ENCODE measurements at places on chromosomes 2 and 18.

- H3K4me1 ChIP-seq: peaks cover 11% of the 10 kb centered on the region
- H3K27ac ChIP-seq: no peak within 1 kb of the TSS
- no peaks in the 10 kb centered on the region for H3K36me3 ChIP-seq
- peak within 1 kb of the TSS; percentile 10 for H3K4me3 ChIP-seq
- DNase-seq: no peak
These were observed at the start of gene PDE11A for GRCh38 chr2:178072383-178073301. Gene PDE11A (minus strand): TSS chr2:178072777. CDS start chr2:178072437, 340 bp downstream.

DNA sequence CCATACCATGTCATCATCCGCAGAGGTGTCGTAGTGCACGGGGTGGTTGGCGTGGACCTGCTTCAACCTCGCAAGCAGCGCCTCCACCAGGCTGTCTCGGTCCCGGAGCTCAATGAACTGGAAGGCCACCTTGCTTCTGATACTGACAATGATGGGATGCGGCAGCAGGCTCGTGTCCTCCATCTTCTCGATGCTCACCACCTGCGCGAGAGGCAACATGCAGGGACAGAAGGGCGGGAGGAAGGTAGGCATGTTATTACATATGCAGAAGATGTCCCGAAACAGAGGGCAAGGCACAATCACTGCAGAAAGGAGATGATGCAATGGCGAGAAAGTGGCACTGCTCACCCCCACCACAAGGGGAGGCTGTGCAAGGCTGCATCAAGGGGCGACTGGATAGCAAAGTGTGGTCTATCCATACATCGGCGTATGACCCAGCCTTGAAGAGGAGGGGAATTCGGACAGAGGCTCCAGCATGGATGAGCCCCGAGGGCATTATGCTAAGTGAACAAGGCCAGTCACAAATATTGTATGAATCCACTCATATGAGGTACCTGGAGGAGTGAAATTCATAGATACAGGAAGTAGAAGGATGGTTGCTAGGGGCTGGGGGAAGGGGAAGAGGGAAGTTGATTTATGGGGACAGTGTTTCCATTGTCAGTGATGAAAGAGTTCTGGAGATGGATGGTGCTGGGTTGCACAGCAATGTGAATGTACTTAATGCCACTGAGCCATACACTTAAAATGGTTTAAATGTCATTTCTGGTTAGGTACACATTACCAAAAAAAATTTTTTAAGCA lies 36.6 kb downstream of the RPL31 start:
- DNase-seq: no peak
- H3K4me1 ChIP-seq: no peaks in the 10 kb centered on the region
- H3K27ac ChIP-seq: no peak overlapping the region
- peaks cover 28% of the 10 kb centered on the region for H3K27me3 ChIP-seq

GRCh38 chr2:122481244-122481622 lies 725.8 kb downstream of the TSN start:
- no peak overlapping the region for H3K27ac ChIP-seq
- no peaks in the 10 kb centered on the region for H3K4me1 ChIP-seq
- DNase-seq: no peak
- no peaks in the 10 kb centered on the region for H3K27me3 ChIP-seq

DNA sequence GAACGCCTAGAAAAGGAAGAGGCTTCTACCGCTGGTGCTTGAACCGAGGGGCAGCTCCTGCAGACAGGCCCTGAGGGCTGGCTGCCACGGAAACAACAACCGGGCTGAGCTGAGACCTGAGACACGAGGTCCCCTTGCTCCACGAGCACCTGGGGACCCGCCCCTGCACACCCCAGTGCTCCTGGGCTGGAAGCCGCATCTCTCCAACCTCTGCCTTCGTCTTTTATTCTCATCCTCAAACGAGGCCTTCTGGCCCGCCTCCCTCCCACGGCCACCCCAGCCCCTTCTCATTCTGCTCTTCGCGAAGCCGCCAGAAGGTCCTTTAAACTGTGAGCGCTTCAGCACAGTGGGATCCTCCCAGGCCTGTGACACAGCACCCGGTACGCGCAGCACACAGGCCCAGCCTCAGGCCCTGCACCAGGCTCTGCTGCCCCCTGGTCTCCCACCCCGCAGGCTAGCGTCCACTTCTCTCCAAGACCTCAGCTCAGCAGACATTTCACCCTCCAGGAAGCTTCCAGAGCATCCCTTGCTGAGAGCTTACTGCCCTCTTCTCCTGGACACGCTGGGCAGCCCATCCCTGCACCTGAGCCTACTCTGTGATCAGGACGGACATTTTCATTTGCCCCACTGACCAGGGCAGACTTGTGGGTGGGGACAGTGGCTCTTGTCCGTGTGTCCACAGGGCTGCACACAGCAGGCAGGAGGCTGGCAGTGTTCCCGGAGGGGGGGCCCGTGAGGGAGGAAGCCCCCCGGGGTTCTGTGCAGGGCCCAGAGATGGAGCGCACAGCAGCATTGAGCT lies 149.7 kb downstream of the PXDN start:
- H3K4me3 ChIP-seq: no peak overlapping the region
- DNase-seq: no peak
- H3K27ac ChIP-seq: no peak overlapping the region
- H3K36me3 ChIP-seq: no peaks in the 10 kb centered on the region

DNA sequence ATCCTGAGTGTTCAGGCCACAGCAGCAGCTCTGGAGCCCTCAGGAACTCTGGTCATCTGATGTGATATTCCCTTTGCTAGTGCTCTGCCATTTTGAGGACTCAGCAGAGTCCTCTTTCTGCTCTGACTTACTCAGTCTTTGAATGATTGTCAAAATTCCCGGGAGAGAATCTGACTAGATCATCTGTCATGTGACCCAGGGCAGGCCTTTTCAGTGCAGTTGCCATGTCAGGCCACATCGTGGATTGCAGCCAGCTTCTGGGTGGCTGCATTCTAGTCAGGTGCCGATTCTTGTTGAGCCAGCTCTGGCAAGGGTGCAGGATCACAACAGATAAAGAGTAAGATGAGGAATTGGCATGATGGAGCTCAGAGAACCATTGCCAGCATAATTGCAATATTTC lies 795.6 kb downstream of the CPS1 start:
- no peaks in the 10 kb centered on the region for H3K4me1 ChIP-seq
- no peak overlapping the region for H3K27ac ChIP-seq
- no peaks in the 10 kb centered on the region for H3K27me3 ChIP-seq
- no peak for DNase-seq

GRCh38 chr2:212893216-212893615 lies 258.2 kb downstream of the IKZF2 start:
- H3K4me3 ChIP-seq: no peak overlapping the region
- no peaks in the 10 kb centered on the region for H3K4me1 ChIP-seq
- no peaks in the 10 kb centered on the region for H3K36me3 ChIP-seq

DNA sequence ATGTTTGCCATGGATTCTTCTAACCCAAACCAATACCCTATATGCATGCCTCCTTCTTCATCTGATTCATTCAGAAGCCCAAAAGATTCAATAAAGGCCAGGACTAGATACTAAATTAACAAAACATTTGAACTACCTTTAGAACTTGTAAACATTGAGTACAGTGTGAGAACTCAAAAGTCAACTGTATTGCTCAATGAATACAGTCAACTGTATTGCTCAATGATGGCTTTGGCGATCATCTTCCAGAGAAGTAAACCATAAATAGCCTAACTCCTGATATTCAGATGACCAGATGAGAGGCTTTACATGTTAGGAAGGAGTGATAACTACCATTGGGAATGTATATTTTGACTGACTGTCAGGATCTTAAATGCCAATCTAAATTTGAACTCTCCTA lies 206.5 kb upstream of the ITGA4 start:
- peaks cover 30% of the 10 kb centered on the region for H3K4me1 ChIP-seq
- no peak overlapping the region for H3K4me3 ChIP-seq
- no peaks in the 10 kb centered on the region for H3K36me3 ChIP-seq
- no peak for DNase-seq
- peak overlapping the region; percentile 17 for H3K27ac ChIP-seq
- no peaks in the 10 kb centered on the region for H3K27me3 ChIP-seq

- DNase-seq: no peak
- H3K4me3 ChIP-seq: no peak overlapping the region
- H3K27ac ChIP-seq: no peak overlapping the region
- peaks cover 7% of the 10 kb centered on the region for H3K36me3 ChIP-seq
- H3K27me3 ChIP-seq: no peaks in the 10 kb centered on the region
These were observed 38.4 kb downstream of the ADCY3 start for GRCh38 chr2:24881623-24882022.

- no peak overlapping the region for H3K27ac ChIP-seq
- H3K36me3 ChIP-seq: no peaks in the 10 kb centered on the region
- peaks cover 6% of the 10 kb centered on the region for H3K4me1 ChIP-seq
- DNase-seq: no peak
- H3K27me3 ChIP-seq: peaks cover under 1% of the 10 kb centered on the region
- no peak overlapping the region for H3K4me3 ChIP-seq
These were observed 171.2 kb downstream of the ACOXL start for GRCh38 chr2:110903548-110903947.

DNA sequence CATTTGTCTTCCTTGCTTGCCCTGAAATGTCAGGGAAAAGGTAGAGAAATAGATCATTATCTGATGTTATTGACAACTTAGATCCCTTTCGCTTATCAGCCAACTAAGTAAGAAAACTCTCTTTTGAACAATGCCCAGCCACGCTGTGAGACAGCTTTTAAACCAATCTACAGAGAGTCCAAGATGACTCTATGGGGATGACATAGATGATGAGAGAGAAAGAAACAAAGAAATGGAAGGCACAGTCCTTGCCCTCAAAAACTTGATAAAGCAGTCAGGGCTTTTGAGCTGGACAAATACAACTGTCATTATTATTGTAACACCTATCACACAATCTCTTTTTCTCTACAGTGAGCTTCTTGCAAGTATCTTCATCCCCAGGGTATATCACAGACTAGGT lies 222.6 kb downstream of the SETBP1 start:
- H3K27ac ChIP-seq: no peak overlapping the region
- H3K4me3 ChIP-seq: no peak overlapping the region
- DNase-seq: no peak
- no peaks in the 10 kb centered on the region for H3K4me1 ChIP-seq
- no peaks in the 10 kb centered on the region for H3K36me3 ChIP-seq
- no peaks in the 10 kb centered on the region for H3K27me3 ChIP-seq

- no peak overlapping the region for H3K27ac ChIP-seq
- H3K36me3 ChIP-seq: no peaks in the 10 kb centered on the region
- DNase-seq: no peak
- no peaks in the 10 kb centered on the region for H3K4me1 ChIP-seq
- H3K27me3 ChIP-seq: no peaks in the 10 kb centered on the region
These were observed 21.6 kb upstream of the DSC3 start for GRCh38 chr18:31064130-31064529.

DNA sequence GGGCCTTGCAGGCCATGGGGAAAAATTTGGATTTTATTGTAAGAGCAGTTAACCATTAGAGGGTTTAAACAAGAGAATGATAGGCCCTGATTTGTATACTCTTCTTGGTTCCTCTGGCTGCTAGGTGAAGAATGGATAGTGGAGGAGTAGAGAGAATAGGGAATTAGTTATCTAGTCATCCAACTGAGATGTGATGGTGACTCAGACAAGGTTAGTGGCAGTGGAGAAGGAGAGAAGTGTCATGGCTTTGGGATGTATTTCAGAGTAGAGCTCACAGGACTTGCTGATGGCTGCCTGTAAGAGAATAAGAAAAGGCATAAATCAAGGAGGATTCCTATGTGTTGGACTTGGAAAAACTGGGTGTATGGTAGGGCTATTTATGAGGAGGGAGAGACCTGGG lies 169.4 kb downstream of the PLCL1 start:
- no peaks in the 10 kb centered on the region for H3K27me3 ChIP-seq
- H3K36me3 ChIP-seq: no peaks in the 10 kb centered on the region
- DNase-seq: no peak
- H3K4me1 ChIP-seq: no peaks in the 10 kb centered on the region
- H3K4me3 ChIP-seq: no peak overlapping the region

GRCh38 chr18:23723121-23723520 lies 33.9 kb downstream of the LAMA3 start:
- no peaks in the 10 kb centered on the region for H3K4me1 ChIP-seq
- no peak overlapping the region for H3K27ac ChIP-seq
- H3K4me3 ChIP-seq: no peak overlapping the region
- peaks cover 38% of the 10 kb centered on the region for H3K27me3 ChIP-seq
- DNase-seq: no peak

DNA sequence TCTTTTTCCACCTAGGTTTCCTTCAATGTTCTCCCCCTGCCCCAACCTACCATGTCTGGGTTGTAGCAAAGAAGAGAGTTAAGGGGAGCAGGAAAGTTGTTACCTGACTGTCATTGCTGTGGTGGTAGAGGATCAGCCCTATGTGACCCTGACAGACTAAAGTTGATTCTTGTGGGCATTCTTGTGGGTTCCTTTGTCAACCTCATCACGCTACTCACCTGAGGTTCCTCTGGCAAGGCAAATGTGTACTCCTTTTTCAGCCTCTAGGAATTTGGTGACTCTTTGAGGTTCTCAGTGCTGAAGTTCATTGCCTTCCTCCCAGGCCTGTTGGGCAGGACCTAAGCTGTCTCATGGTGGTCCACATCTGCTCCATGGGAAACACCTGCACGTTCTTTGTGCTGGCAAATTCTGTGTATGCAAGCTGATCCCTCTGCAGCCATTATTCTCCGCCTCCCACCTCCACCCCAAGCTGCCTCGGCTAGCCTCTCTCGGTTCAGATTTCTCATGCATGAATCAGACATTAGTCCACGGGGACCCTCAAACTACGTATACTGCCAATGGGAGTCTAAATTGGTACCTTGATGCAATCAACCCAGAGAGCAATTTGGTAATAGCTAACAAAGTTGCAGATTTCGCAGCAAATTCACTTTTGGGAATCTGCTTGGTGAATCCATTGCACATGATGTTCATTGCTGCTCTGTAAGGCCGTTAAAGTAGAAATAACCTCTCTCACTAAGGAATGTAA lies 1.5 kb upstream of the GMCL1 start:
- H3K4me1 ChIP-seq: peaks cover 40% of the 10 kb centered on the region
- no peak for DNase-seq
- H3K4me3 ChIP-seq: peak overlapping the region; percentile 97

- no peaks in the 10 kb centered on the region for H3K36me3 ChIP-seq
- H3K4me3 ChIP-seq: no peak overlapping the region
- DNase-seq: no peak
- H3K27ac ChIP-seq: no peak overlapping the region
These were observed 370.2 kb upstream of the LYPD1 start for GRCh38 chr2:133040170-133040569.

DNA sequence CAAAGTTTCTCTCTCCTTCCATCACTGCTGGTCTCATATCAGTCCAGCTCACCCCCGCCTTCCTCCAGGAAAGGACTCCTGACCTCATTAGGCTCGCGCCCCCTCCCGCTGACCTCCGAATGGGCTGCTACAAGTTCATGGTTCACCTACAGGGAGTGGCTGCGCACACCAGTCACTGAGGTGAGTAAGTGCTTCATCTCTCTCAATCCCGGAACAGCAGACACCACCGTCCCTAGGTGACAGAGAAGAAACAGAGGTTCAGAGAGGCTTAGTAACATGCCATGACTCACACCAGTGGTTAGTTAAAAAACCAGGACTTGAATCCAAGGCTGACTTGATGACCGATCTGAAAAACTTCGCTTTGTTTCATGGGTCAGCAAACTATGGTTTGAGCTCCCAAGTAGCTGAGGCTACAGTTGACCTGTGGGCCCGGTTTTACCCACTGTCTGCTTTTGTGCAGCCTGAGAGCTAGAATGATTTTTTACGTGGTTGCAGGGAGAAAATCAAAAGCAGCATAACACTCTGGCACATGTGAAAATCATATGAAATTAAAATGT lies 42.0 kb downstream of the ZFP36L2 start:
- H3K4me1 ChIP-seq: peaks cover 19% of the 10 kb centered on the region
- no peak for DNase-seq
- peak overlapping the region; percentile 71 for H3K27ac ChIP-seq
- H3K4me3 ChIP-seq: no peak overlapping the region
- H3K27me3 ChIP-seq: no peaks in the 10 kb centered on the region

Data from central memory CD8-positive, alpha-beta T cell (primary cell).